HFF-Myc (cell line): ENCODE measurements at places on chromosomes 12 and 14.

- no peak for DNase-seq
Measured at GRCh38 chr14:105314287-105315200, at the start of gene PACS2. Gene PACS2, plus strand, starts transcription at chr14:105314748. Its CDS starts 171 bp downstream, at chr14:105314919.

DNA sequence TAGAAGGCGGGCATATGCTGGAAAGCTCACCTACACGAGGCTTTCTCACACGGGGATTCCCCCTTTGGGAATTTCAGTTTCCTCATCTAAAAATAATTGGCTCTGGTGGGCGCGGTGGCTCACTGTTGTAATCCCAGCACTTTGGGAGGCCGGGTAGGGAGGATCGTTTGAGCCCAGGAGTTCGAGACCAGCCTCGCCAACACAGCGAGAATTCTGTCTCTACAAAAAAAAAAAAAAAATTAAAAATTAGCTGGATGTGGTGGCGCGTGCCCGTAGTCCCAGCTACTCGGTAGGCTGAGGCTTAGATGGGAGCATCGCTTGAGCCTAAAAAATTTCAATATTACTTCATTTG lies 400 bp upstream of the NDUFA12 start:
- no peak for DNase-seq

GRCh38 chr14:57816568-57817284 lies 49.2 kb downstream of the SLC35F4 start:
- DNase-seq = no peak

DNA sequence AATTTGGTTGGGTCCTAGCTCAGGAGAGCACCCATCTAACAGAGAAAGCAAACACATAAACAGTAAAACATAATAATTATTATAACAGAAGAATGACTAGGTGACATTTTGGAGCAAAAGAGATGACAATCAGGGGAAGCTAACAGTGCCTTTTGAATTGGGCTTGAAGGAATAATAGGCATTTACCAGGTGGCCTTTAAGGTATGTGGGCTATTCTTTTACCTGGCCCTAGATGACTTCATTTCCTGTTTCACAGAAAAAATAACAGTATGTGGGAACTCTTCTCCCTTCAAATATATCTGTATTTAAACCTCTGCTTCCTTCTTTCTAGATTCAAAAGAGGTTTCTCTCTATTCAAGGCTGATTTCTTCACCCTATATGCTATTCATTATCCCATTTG lies 3.8 kb downstream of the IRAK4 start:
- DNase-seq = no peak

DNA sequence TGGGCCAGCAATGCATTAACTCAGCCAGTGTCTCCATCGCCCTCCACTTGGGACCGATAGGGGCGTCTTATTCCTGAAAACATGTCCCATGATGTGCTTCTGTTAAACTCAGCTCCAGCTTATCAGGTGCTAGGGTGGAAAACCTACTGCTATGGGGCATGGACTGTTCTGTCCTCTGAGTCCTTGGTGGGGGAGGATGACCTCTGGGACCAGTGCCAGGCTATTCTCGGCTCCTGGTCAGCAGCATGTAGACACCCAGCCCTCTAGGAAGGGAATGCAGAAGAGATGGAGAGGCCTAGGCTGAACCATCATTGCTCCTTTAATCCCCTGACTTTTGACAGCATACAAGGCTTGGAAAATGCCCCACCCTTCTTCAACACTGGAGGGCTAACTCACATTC lies 486.2 kb downstream of the MED13L start:
- DNase-seq = no peak
